ENCODE measurements at places on chromosomes 1 and 21.
A peak's percentile ranks its signal among the peaks of the same experiment; 100 is the strongest.

DNA sequence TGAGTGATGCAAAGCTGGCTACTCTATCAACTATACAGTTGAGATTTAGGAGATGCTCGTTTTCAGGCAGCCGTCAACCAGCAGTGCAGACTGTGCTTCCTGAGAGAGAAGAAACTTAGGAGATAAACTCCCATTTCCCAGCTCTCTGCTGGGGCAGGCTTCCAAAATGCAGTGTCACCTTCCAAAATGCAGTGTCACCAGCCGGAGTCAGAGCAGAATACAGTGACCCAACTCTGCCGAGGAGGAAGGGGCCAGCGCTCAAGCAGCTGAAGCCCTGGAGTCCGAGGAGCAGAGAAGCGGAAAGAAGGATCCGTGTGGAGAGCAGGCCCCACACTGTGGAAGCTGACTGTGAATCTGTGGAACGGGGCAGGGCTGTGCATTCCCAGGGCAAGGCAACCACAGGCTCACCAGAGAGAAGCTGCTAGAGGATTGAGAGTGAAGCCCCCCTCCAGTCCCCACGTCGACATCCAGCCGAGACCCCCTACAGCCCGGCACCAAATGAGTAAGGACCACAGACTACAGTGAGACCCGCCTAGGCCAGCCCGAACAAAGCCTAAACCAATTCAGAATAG is 703 bp upstream of the KRTAP12-1 start:
- no peaks in the 10 kb centered on the region for H3K4me1 ChIP-seq
- no peak overlapping the region for H3K27ac ChIP-seq
- H3K4me3 ChIP-seq: no peak overlapping the region
- H3K27me3 ChIP-seq: peaks cover 96% of the 10 kb centered on the region

GRCh38 chr1:32825181-32825580 is 7.7 kb downstream of the S100PBP start:
- peaks cover 51% of the 10 kb centered on the region for H3K36me3 ChIP-seq
- H3K4me3 ChIP-seq: no peak overlapping the region
- no peaks in the 10 kb centered on the region for H3K27me3 ChIP-seq
- H3K4me1 ChIP-seq: peaks cover 6% of the 10 kb centered on the region

- H3K4me1 ChIP-seq: peaks cover 42% of the 10 kb centered on the region
- no peak overlapping the region for H3K4me3 ChIP-seq
- no peaks in the 10 kb centered on the region for H3K27me3 ChIP-seq
- no peak for DNase-seq
- H3K27ac ChIP-seq: peak overlapping the region; percentile 66
These were observed 953 bp downstream of the TRIM46 start for GRCh38 chr1:155174324-155175280.

DNA sequence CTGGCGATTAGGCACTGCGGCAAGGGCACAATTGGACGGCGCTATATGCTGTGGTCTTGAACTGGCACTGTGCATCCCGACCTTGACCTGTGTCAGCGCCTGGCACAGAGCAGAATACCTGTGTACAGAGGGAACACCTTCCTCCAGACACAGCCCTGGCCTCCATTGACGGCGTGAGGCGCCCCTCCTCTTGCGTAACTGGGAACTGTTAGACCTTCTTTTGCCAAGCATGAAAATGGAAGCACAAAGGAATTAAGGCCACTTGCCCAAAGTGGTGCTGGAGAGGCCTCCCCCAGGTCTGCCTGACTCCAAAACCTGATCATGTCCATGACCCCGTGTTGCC is 6.8 kb upstream of the AGTRAP start:
- H3K4me3 ChIP-seq: no peak overlapping the region
- no peak for DNase-seq
- H3K27me3 ChIP-seq: no peaks in the 10 kb centered on the region
- H3K4me1 ChIP-seq: peaks cover 9% of the 10 kb centered on the region
- no peaks in the 10 kb centered on the region for H3K36me3 ChIP-seq
- no peak overlapping the region for H3K27ac ChIP-seq

Data from MCF 10A (cell line).